ENCODE measurements at places on chromosomes 13 and 19. TPM values are rescaled to one million over a fixed set of nuclear protein-coding genes. Genes with fewer than 3 reads are reported as not detected.

GRCh38 chr13:39960191-39960590, 304.7 kb downstream of the COG6 start:
- no peak for DNase-seq

- DNase-seq = no peak
Observed at GRCh38 chr13:51833980-51834379, 11.0 kb downstream of the TMEM272 start.

SPRYD7 gene
- 6.1 TPM for total RNA-seq

KL gene
- 0.41 TPM for total RNA-seq

GRCh38 chr13:113554333-113554700, 30.2 kb upstream of the TFDP1 start:
- DNase-seq = no peak

KPTN gene
- total RNA-seq = 8.8 TPM

Measured in glomerular endothelial cell (primary cell).